Stimulated activated CD8-positive, alpha-beta memory T cell treated with anti-CD3 and anti-CD28 coated beads, Interleukin-4, amount 100 ng/mL, for 1 hour (primary cell): ENCODE measurements at places on chromosomes 4 and X.

- DNase-seq = no peak
Observed at GRCh38 chr4:112038861-112039260, 106.4 kb upstream of the FAM241A start.

DNA sequence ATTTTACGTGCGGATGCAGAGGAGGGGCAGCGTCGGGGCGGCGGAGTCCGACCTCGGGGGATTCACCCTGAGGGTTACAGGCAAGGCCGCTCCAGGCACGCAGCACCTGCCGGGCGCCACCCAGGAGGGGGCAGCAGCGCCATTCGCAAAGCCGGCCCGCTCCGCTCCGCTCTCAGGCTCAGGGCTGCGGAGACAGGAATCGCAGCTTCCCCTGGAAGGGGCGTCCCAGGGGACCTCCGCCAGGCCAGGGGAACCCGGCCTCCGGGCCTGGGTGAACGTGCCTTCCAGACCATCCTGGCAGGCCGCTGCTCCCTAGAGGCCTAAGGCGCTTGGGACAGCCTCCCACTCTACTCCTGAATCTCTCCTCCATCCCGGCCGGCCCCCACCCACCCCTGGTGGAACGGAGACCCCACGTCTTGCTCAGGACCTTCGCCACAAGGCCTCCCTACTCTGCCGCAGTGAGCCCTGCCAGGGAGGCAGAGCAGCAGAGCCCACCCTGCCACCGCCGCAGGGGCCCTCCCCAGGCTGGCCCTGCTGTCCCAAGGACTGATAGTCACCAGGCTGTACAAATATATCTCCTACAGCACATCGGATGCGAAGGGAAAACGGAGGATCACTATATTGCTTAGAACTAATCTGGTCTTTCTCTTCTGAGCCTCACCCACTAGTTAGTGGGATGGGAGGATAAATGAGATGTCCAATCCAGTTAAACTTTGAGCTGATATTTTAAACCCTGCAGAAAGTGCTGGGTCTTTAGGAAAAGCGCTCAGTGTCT, 115.0 kb downstream of the SMIM20 start:
- peak; percentile 25 for DNase-seq

GRCh38 chr4:88356771-88357170, 21.9 kb upstream of the HERC6 start:
- no peak for DNase-seq

DNA sequence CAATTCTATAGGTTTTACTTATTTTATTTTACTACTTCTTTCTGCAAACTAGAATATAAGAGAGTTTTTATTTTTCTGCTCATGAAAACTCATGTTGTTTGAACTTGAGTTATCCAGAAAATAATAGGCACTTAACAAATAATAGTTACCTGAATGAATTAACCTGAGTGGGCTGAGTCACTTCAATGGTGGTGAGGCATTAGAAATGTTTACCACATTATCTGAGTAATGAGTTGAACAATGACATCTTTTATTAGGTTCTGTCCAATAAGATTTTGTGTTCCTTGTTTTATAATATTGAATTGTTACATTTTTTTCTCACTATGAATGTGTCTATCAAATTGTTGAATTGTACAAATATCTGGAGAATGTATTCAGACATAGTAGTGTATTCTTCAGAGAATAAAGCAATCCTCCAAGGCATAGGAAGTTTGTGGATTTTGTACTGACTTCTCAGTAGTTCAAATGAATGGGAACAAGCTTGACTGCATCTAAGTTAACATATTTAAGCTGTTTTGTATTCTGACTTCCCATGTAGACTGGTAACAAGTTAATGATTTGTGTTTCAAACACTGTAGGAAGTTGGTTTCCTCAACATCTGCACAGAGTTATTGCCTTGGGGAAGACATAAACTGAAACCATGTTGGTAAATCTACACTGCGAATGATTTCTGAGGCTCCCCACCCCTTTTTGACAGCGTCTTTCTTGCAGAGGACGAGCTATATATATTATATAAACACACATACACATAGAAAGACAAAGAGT, 1808.9 kb upstream of the TENM3 start:
- no peak for DNase-seq

GRCh38 chr4:56298236-56298635, 89.1 kb downstream of the AASDH start:
- no peak for DNase-seq

- no peak for DNase-seq
Observed at GRCh38 chr4:81255524-81255923, 40.5 kb upstream of the PRKG2 start.

GRCh38 chrX:71664889-71665491, 2.4 kb upstream of the LOC101059915 start:
- no peak for DNase-seq
